ENCODE measurements at places on chromosomes 1 and 21.

- no peak for DNase-seq
These were observed 69.8 kb upstream of the RGS18 start for GRCh38 chr1:192088496-192088895.

GRCh38 chr1:77513839-77514763, 168.4 kb downstream of the ZZZ3 start:
- DNase-seq = no peak

- no peak for DNase-seq
These were observed 40.7 kb upstream of the NEK7 start for GRCh38 chr1:198116069-198116468.

GRCh38 chr1:23167353-23168078, 1.1 kb downstream of the LUZP1 start:
- peak; percentile 41 for DNase-seq

DNA sequence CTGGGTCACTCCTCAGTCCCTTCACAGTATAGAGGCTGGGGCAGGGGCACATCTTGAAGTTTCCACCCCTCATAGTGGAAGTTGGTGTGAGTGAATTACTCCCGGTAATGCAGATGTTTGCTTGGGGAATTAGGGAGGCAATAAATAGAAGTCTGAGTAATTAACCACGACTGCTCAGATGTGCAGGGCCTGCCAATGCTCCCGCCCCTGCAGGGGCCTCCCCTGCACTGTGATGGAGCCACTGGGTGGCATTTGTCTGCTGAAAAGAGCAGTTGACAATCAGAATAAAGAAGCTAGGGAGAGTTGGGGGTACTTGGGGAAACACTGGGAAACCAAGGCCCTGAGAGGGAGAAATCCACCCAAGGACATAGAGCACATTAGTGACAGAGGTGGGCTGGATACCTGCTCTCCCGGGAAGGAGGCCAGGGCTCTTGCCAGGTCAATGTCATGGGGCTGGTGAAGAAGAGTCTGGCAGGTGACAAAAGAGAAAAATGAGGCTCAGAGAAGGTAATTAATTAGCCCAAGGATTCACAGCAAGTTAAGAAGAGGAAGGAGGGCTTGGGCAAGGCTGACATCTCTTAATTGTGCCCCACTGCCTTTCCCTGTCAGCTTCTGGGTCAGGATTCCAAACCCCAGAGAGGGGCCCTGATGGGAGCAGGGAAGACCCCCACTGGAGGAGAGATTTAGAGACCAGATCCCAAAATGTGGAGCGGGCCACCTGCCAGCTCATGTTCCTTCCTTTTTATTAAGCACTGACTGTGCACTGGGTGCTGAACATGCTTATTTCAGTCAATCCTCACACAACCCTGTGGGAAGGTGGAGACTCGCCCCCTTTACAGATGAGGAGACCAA, 436.2 kb downstream of the MATN1 start:
- DNase-seq = no peak

DNA sequence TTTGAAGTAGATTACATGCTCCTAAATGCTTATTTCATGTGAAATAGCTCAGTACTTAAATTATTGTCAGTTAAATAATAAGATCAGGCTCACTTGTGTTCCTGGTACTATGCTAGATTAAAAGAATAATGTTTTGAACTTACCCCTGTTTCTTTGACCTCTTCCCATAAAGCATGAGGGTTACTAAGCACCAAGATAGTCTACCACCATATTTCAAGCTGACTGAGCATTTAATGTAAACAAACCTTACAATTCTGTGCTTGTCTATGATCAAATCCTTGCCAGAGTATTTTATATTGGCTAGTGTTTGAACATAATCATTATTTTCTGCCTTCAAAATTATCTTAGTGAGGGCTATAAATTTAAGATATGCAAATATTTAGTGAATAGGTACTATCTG, 98.1 kb downstream of the LHX9 start:
- DNase-seq = no peak

DNA sequence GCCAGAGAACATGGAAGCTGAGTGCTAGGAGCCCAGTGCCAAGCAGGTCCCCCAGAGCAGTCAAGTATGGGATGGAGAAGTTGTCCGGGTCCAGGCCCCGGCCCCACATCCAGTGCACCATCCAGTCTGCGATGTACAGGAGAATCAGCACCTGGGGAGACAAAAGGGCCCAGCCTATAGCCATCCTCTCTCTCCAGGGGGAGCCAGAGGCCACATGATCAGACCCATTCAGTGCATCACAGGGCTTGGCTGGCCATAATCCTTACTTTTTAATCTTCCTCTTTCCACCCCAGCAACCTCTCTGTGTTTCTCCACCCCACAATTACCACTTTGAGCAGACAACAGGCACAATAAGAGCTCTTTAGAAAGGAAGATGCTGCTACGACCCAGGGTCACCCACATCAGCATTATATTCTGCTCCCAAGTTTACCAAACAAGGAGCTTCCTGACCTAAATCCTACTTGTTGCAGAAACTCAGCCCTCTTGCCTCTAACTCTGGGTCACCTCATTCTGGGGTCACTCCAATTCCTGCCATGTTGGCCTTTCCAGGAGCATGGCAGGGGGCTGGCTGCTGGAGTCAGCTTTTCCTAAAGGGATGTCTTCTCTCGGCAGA, 16.4 kb upstream of the RAB29 start:
- peak; percentile 59 for DNase-seq

GRCh38 chr1:68217060-68217554, 15.2 kb downstream of the WLS start:
- DNase-seq = no peak

- no peak for DNase-seq
These were observed 92.0 kb downstream of the LAMC2 start for GRCh38 chr1:183277821-183278738.

- no peak for DNase-seq
These were observed 36.0 kb downstream of the FABP3 start for GRCh38 chr1:31336687-31337467.

DNA sequence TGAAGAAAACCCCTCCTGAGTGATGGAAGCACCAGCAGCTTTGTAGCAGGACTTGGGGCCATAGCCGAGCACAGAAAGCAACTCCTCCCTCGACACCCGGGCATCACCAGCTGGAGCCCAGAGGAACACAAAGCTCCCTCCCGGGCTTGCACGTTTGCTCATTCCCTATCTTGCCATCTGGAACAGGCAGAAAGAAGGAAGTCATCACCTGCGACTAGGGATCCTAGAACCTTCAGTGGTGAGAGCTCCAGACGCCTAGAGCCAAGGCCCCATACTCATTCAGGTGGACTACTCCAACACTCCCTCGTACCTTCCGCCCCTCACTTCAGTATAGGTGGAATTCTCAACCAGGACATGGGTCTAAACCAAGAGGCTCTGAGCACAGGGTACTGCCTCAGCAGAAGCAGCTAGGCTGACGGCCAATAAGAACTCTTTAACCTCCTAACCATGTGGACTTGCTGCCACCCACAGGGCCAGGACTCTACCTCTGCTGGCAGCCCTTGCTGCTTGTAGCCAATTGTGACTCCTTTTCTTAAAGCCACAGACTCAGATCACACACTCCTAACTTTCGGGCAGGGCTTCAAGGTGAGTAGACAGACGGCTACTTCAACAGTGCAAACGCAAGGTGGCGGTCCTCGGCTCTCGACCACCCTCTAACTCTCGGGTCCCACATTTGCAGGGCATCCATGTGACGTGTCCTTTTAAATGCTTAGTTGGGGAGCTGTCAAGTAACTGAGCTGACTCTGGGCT, 65.4 kb downstream of the NPHP4 start:
- no peak for DNase-seq

GRCh38 chr1:172005856-172006255, 164.6 kb downstream of the DNM3 start:
- no peak for DNase-seq

- no peak for DNase-seq
These were observed 988.1 kb upstream of the B3GALT2 start for GRCh38 chr1:194174528-194174927.

GRCh38 chr1:156082309-156083091, at the start of gene MEX3A:
MEX3A (minus strand) TSS chr1:156082465; CDS start chr1:156081998, 467 bp downstream.
- DNase-seq = peak; percentile 65

GRCh38 chr1:1947493-1947892, 28.4 kb upstream of the TMEM52 start:
- DNase-seq = no peak

- no peak for DNase-seq
These were observed 10.8 kb downstream of the NHLH1 start for GRCh38 chr1:160377585-160378206.

DNA sequence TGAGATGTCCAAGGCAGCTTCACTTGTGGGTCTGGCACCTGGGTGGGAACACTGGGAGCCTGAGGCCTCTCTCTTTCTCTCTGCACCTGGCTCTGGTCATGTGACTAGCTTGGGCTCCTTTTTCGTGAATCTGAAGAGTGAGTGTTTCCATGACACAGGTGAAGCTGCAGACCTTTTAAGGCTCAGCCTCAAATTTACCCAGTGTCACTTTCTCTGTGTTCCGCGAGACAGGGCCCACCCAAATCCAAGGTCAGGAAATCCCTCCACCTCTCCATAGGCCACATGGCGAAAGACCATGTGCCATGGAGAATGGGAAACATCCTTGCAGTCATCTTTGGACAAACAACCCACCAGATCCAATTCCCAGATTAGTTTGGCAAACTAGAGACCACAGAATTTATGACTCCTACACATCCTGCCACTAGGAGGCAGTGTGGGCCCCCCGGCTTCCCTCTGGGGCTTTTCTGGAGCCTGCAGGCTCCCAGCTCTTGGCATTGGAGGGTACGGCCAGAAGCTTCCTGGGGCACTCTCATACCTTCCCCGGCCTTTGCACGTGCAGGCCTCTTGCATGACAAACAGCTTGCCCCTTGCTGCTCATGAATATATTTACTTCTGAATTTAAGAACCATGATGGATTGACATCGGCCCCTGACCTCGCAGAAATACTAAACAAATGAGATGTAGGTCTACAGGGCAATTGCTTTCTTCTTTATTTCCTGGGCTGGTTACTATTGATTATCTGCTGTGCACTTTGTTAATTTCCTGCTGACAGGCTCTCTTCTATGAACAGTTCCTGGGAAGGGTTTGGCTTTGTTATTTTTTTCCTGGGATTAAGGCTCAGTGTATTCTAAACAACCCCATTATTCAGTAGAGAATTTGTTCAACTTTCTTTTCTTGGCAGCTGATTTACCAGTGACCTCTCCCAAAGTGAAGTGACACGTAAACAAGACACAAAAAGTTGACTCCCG, 180.7 kb downstream of the KAZN start:
- DNase-seq = peak; percentile 15

DNA sequence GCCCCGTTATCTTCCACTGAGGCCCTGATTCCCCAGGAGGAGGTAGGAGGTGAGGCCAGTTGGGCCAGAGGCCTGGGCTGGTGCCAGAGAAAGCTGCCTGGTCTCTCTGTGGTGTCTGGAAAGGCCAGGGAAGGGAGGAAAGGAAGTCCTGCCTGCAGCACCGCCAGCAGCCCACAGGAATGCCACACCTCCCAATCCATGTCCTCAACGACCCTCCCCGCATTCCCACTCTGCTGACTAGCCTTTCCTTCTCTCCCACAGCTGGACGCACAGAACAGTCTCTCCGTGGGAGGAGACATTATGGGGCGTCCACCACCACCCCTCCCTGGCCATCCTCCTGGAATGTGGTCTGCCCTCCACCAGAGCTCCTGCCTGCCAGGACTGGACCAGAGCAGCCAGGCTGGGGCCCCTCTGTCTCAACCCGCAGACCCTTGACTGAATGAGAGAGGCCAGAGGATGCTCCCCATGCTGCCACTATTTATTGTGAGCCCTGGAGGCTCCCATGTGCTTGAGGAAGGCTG, 18.0 kb downstream of the CSF1 start:
- DNase-seq = no peak

Data from activated naive CD4-positive, alpha-beta T cell treated with anti-CD3 and anti-CD28 coated beads, Interleukin-2, amount 50 U/mL, for 16 hours (primary cell).